Stimulated activated CD4-positive, alpha-beta T cell treated with anti-CD3 and anti-CD28 coated beads, Interleukin-1b, Interleukin-23, amount 100 ng/mL, for 1 hour (primary cell): ENCODE measurements at places on chromosomes 16 and 17.

DNA sequence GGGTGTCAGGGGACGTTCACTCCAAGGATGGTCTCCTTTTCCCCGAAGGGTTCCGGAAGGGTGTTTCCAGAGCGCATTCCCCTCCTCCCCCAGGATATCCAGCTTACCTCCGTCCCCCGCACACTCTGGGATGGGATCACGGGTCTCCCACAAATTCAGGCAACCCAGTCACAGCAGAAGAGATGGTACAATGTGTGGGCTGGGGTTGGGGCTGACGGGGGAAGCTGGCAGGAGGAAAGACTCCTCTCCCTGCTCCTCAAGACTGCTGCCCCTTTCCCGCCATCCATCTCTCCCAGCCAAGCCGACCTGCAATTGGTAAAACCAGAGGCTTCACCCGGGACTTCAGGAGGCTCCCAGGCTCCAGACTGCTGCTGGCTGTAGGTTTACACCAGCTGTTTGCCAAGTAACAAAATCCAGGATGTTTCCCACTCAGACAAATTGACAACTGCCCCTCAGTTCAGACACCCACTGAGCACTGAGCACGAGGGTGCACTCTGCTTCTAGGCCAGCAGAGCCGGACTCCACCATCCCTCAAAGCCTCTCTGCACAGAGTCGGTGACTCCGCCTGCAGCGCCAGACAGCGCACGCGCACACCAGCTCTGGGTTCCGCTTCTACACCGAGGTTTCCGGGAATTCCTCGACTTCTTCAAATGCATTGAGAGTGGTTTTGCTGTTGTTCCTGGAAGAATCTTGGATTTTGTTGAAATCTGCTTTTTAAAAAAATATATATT is 37.7 kb downstream of the ASPA start:
- DNase-seq = no peak

- no peak for DNase-seq
Measured at GRCh38 chr17:21374441-21375161, 1.6 kb upstream of the KCNJ12 start.

GRCh38 chr16:29698484-29699323 is 19.7 kb downstream of the QPRT start:
- DNase-seq = no peak

- no peak for DNase-seq
Measured at GRCh38 chr16:24178496-24178895, 77.6 kb upstream of the CACNG3 start.

GRCh38 chr16:67277294-67277998 is 1.9 kb upstream of the PLEKHG4 start:
- DNase-seq = no peak

GRCh38 chr17:77449908-77450741 is 309.4 kb downstream of the SEC14L1 start:
- no peak for DNase-seq

DNA sequence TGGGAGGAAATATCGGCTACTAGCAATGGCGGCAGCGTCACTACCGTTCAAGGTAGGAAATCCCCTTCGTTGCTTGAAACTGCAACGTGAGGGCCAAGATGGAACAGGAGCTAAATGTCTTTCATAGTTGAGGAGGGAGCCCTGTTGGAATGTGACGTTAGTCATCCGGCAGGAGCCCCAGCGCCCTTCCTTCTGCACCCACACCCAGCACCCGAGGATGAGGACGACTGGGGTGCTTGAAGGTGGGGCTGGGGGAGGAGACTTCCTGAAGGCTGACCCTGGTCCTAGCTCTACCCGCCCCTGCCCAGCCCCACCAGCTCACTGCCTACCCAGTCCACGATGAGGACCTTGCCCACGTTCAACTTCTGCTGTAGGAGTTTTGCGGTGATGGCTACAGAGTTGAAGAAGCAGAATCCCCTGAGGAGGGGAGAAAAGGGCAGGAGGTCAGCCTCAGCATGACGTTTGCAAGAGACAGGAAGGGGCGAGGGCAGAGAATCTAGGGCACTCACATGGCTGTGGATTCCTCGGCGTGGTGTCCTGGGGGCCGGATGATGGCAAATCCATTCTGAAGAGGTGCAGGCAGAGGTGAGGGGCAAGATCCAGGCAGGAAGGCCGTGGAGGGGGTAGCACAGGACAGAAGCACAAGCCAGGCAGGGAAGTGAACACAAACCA is 11.9 kb downstream of the G6PC3 start:
- DNase-seq = no peak

GRCh38 chr17:58367461-58367860 is 15.5 kb upstream of the SUPT4H1 start:
- DNase-seq = no peak

DNA sequence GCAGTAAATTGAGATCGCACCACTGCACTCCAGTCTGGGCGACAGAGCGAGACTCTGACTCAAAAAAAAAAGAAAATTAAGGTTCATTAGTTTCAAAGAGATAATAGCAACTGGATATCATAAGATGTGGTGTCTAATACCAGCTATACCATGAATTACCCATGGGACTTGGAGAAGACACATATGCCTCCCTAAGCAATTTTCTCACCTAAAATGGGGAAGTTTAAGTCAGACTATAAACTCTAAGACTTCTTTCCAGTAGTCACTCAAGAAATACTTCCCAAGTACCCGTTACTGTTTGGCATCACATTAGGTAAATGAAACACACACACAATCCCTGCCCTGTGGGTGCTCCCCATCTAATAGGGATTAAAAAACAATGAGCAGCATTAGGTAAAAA is 22.6 kb downstream of the SMURF2 start:
- DNase-seq = no peak

DNA sequence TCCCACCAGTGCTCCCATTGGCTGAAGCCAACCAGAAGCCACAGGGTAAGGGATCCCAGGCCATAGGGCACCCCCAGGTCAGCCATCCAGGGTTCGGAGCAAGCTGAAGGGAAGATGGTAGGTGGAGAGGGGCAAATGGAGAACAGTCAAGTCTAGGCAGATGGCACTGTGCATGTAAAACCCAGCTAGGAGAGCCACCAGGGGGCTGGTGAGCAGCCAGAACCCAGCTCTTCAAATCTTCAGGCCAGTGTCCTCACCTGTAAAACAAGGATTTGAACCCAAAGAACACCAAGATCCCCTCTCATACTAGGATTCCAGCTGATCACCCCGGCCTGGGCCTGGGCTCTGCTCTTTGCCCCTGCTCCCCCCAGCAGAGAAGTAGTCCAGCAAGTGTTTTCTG is 43.5 kb downstream of the GINS3 start:
- no peak for DNase-seq

DNA sequence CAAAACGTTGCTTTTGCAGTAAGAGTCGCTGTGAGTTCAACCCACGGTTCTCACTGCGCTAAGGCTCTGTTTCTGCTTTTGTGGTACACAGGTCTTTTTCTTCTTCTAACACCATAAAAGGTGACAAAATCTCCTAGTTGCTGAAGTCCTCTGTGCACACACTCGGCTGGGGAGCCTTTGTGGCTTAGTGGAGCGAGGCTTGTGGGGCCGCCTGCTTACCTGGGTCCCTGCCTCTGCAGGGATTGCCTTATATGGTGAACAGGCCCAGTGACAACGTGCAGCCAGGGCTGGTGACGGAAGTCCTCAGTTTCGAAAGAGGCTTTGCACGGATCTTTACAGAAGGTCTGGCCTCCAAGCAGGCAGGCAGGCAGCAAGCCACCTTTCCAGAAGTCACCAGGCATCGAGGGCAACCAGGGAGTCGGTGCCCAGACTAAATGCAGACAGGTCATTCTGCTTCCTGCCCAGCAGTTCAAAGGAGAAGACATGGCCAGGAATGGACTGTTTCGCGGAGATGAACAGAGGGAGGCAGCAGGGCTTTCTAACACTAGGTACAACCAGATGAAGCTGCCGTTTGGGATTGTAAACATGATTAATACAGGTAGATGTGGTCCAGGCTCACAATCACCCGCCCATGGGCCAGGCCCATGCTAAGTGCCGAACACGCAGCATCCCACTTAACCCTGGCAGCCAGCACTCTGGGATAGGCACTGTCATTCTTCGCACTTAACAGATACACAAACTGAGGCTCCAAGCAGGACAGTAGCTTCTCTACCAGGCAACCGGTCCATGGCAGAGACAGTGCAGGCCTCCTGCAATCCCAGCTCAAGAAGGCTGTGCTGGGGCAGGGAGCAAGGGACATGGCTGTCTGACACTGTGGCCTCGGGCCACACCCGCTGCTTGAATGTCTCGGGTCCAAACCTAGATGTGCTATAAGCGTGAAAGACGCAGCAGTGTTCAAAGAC is 10.7 kb upstream of the MEAK7 start:
- DNase-seq = peak; percentile 33

- no peak for DNase-seq
Measured at GRCh38 chr17:37176723-37177122, 199.1 kb upstream of the C17orf78 start.

- no peak for DNase-seq
Measured at GRCh38 chr17:17572010-17572785, 19.3 kb downstream of the PEMT start.

GRCh38 chr16:87806261-87806640 is 40.5 kb upstream of the KLHDC4 start:
- no peak for DNase-seq

DNA sequence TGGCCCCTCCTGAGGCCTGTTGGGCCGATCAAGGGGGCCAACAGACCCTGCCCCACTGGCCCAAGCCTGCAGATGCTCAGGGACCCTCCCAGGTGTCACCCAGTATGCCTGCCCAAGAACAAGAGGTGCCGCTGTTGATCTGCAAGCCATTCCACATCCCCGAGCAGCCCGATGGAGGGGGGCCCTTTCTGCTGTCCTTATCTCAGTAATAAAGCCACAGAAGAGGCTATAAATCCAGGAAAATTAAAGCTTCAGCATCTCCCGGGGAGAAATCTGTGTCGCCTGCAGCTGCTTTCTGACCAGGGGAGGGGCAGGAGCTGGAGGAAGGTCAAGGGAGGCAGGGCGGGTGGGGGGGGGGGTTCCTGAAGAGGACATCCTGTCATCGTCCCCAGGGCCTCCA is 11.7 kb upstream of the CACNA1H start:
- DNase-seq = no peak

- DNase-seq = no peak
Measured at GRCh38 chr16:67628216-67628615, 16.7 kb upstream of the CARMIL2 start.

DNA sequence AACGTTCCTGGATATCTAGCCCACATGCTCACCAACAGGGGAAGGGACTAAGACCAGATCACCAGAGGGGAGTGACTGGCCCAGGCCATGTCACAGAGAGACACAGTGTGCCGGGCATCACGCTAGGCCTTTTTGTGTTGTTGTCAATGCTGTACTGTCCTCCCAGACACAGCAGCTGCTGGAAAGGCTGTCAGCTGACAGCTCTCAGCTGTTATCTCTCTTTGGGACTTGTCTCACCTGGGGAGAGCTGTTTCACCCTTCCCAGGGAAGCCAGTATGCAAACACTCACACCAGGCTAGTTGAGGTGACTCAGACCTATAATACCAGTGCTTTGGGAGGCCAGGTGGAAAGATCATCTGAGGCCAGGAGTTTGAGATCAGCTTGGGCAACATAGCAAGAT is 19.4 kb downstream of the UNC45B start:
- DNase-seq = no peak

DNA sequence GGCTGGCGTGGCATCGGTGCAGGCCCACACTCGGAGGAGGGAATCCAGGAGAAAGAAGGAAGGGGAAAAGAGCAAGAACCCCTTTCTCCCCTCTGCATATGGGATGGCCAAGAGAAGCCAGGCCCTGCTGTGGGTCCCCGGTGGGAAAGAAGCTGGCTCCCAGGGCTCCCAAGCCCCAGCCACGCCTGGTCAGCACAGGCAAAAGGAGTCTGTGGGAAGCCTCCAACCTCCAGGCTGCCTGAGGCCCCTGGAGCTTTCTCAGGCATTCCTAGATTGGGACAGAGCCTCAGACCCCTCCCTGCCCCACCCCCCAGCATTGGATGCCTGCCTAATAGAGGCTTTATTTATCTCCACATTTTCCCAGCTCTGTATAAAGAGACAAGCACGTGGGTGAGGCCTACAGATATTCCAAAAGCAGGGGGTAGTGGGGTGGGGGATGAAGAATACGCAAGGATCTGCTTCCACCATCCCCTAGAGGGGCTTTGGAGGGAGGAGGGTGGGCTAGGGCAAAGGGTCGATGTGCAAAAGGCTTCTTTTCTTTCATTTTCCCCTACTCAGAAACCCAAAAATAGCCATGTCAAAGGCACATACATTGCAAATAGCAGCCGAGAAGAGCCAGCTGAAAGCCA is 56.4 kb downstream of the MPRIP start:
- no peak for DNase-seq

- no peak for DNase-seq
Measured at GRCh38 chr17:12395733-12396354, 269.8 kb upstream of the MYOCD start.

DNA sequence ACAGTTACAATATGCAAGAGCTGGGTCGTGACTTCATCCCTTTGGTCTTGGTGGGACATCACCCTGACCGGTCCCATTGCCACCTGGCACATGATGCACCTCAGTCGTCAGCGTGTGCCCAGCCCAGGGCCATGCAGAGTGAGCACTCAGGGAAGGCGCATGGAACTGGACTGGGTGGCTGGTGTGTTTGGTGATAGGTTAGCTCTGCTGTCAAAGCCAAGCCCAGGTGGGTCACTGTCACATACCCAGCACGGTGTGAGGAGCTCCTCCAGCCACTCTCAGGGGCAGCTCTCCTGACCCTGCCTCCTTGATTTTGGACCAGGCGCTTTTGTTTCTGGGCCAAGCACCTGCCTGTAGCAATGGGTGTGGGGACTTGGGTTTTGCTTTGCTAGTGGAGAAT is 180.9 kb downstream of the RAB11FIP4 start:
- no peak for DNase-seq

- DNase-seq = no peak
Measured at GRCh38 chr16:27270349-27270748, 1.8 kb upstream of the NSMCE1 start.

DNA sequence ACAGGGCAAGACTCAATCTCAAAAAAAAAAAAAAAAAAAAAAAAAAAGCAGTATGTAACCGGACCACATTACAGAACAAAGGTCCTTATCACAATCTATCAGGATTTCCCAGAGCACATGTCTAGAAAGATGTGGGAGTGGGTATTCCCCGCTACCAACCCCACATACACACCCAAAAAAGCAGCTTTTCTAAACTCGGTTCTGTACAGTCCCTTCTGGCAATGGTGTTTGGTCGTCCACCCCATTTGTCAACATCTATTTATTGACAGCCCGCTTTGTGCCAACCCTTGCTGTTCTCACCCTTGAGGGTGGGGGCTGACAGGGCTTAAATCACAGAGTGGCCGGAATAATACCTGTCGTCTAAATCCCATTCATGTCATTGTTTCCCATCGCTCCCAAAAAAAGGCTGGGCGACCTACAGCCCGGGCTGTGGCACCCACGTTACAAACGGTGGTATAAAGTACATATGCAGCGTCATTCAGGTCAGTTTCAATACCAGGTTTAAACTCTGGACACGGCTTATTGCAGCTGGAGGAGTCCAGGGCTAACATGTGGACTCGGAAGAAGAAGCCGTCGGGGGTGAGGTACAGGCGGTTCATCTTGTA is 3.6 kb downstream of the C17orf58 start:
- no peak for DNase-seq

GRCh38 chr16:87297918-87298631 is 19.1 kb downstream of the C16orf95 start:
- DNase-seq = peak; percentile 13

- DNase-seq = no peak
Measured at GRCh38 chr17:35726953-35727460, 4.4 kb upstream of the RASL10B start.
